Psoas muscle (tissue), 8 donors: ENCODE measurements at places on chromosomes 11 and 22. TPM values are rescaled to one million over a fixed set of nuclear protein-coding genes. Genes with fewer than 3 reads are reported as not detected.

- H3K36me3 ChIP-seq: peaks cover 9% of the 10 kb centered on the region
- H3K27me3 ChIP-seq: no peaks in the 10 kb centered on the region
- no peak overlapping the region for H3K4me3 ChIP-seq
- H3K4me1 ChIP-seq: no peaks in the 10 kb centered on the region
- DNase-seq: no peak
- H3K27ac ChIP-seq: no peak overlapping the region
These were observed 5.5 kb downstream of the CAPN1 start for GRCh38 chr11:65187146-65187675.

GRCh38 chr22:31308181-31308580, 15.9 kb upstream of the PIK3IP1 start:
- no peaks in the 10 kb centered on the region for H3K27me3 ChIP-seq
- no peak for DNase-seq
- no peaks in the 10 kb centered on the region for H3K36me3 ChIP-seq
- H3K4me3 ChIP-seq: no peak overlapping the region
- no peaks in the 10 kb centered on the region for H3K4me1 ChIP-seq

Gene DDIAS
- total RNA-seq: 2.1 TPM

Gene OR10AG1
- total RNA-seq: not detected

Gene ASPHD2
- 0.20 TPM for total RNA-seq

Gene KREMEN1
- 17.5 TPM for total RNA-seq

Gene FZD4
- 158 TPM for total RNA-seq

- H3K27ac ChIP-seq: peak overlapping the region; percentile 68
- peaks cover 39% of the 10 kb centered on the region for H3K4me1 ChIP-seq
- no peaks in the 10 kb centered on the region for H3K27me3 ChIP-seq
- H3K36me3 ChIP-seq: peaks cover 28% of the 10 kb centered on the region
- no peak for DNase-seq
These were observed 17.6 kb upstream of the AMOTL1 start for GRCh38 chr11:94750319-94751217.

GRCh38 chr11:10518123-10518522, 22.9 kb downstream of the RNF141 start:
- H3K27ac ChIP-seq: no peak overlapping the region
- H3K27me3 ChIP-seq: no peaks in the 10 kb centered on the region

DNA sequence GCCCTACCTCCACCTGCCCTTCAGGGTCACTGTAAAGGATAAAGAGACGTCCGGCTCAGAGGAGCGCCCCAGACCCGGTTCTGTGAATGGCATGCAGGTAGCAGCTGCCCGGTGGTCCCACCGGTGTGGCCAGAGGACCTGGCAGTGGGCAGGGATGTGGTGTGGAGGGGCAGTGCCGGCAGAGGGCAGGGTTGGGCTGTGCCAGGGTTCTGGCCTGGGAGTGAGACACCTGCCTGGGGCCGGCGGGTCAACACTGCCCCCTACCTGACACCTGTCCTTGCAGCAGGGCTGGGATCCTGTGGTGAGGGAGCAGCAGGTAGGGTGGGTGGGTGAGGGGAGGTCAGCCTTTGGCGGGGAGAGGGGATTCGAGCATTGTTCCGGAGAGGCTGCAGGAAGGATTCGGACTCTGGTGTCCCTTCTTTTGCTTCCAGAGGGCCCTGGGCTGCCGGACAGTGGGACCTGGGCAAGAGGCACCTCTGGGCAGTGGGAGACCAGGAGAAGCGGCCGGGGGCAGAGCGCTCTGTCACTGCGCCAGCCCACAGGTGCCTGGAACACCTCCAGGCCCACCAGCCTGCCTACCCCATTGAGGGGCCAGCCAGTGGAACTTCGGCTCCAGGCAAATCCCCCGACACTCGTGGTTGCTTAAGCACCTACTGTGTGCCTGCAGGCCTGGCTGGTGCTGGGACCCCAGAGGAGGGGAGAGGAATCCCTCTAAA, 1.6 kb upstream of the PHLDA2 start:
- DNase-seq: peak; percentile 70
- H3K4me1 ChIP-seq: peaks cover 11% of the 10 kb centered on the region

- no peak for DNase-seq
- H3K4me3 ChIP-seq: no peak overlapping the region
- no peaks in the 10 kb centered on the region for H3K27me3 ChIP-seq
- no peak overlapping the region for H3K27ac ChIP-seq
These were observed 19.9 kb downstream of the POU2AF2 start for GRCh38 chr11:111265421-111265820.

DNA sequence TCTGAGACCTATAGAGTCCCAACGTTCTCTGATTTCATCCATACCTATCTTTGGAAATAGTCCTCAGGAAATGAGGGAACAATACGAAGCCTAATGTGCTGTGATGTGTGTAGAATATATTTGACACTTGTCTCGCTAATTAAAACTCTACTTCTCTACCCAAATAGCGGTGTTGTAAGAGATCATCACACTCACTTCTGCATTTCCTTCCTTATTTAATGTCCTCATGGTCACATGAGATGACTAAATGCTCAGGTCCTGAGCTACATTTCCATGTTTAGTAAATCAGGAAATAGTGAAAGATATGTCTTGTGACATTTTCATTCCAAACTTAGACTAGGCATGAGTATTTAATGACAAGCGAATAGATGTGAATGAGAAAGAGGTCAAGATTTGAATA, 112.3 kb downstream of the MAML2 start:
- no peaks in the 10 kb centered on the region for H3K4me1 ChIP-seq
- no peak for DNase-seq
- H3K27me3 ChIP-seq: no peaks in the 10 kb centered on the region
- H3K27ac ChIP-seq: no peak overlapping the region

- no peak for DNase-seq
- H3K4me3 ChIP-seq: no peak overlapping the region
- no peak overlapping the region for H3K27ac ChIP-seq
These were observed 12.9 kb upstream of the CRY2 start for GRCh38 chr11:45834298-45834756.

DNA sequence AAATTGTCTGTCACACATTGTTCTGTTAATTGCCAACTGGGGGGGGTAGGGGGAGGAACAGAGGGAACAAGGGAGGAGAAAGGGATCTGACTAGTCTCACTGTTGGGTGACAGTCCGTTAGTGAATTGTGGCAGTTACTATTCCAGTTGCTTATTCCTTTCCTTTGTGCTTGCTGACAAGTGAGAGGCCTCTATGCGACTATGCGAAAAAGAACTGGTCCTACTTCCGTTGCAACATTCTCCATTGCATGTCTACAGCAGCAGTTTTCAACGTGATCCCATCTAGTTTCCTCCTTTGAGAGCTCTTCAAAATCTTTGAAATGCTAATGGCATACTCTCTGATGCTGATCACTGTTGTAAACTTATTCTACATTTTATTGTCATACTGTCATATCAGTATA, 672.2 kb downstream of the LRRC4C start:
- DNase-seq: no peak
- H3K27me3 ChIP-seq: no peaks in the 10 kb centered on the region
- no peak overlapping the region for H3K4me3 ChIP-seq
- H3K36me3 ChIP-seq: no peaks in the 10 kb centered on the region
- no peaks in the 10 kb centered on the region for H3K4me1 ChIP-seq

GRCh38 chr11:108648528-108648885, 16.4 kb upstream of the DDX10 start:
- H3K27ac ChIP-seq: no peak overlapping the region
- no peak overlapping the region for H3K4me3 ChIP-seq
- DNase-seq: no peak
- H3K4me1 ChIP-seq: peaks cover 3% of the 10 kb centered on the region
- no peaks in the 10 kb centered on the region for H3K36me3 ChIP-seq
- H3K27me3 ChIP-seq: no peaks in the 10 kb centered on the region

Gene CDCA5
- 0.50 TPM for total RNA-seq

Gene LMNTD2
- not detected for total RNA-seq

DNA sequence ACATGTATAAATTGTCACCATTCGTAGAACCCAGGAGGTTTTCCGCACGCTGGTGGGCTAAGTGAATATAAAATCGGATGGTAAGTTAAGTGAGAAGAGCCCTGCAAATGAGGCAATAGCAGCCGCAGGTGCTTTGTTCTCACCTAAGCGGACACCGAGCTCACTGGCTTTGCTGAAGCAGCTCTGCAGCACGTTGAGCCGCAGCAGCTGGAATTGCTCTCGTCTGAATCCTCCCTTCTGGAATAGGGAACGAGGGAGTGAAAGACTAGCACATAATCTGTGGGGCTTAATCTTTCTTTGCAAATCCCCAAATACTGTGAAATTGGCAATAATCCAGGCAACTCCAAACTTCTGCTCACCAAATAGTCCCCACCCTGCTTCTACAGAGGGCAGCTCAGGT, 488.1 kb downstream of the NTM start:
- no peaks in the 10 kb centered on the region for H3K4me1 ChIP-seq
- no peaks in the 10 kb centered on the region for H3K27me3 ChIP-seq
- H3K36me3 ChIP-seq: no peaks in the 10 kb centered on the region

GRCh38 chr11:46426233-46426991, 34.8 kb upstream of the CHRM4 start:
- H3K4me3 ChIP-seq: no peak overlapping the region
- no peak overlapping the region for H3K27ac ChIP-seq
- H3K36me3 ChIP-seq: peaks cover 58% of the 10 kb centered on the region
- DNase-seq: no peak
- no peaks in the 10 kb centered on the region for H3K27me3 ChIP-seq
- no peaks in the 10 kb centered on the region for H3K4me1 ChIP-seq

DNA sequence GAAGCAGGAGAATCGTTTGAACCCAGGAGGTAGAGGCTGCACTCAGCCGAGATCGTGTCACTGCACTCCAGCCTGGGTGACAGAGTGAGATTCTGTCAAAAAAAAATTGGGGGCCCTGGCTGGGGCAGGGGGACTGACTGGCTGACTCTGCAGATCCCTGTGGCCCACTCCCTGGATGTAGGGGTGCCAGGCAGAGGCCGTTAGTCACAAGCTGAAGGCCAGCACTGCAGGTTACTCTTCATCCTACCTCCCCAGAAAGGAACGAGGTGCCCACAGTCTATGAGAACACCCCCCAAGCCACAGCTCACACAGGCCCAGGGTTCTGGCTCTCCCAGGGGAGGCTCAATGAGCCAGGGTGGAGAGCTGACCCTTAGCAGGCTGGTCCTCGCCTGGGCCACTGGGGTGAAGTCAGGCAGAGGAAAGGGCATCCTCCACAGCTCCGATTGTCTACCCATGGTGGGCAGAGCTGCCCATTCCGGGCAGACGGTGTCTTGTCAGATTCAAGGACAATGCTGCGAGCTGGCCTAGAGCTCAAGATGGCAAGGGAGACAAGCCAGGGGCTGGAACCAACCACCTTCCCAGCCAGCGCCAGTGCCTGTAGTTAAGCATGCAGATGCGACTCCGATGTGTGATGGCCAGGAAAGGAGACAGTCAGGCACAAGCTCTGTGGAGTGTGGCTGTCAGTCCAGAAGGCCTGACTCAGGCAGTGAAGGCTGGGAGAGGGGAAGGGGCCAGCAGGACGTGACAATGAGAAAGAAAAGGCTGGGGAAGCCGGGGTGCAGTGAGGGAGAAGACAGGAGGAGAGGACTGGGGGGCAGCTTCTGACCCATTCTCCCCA, 12.4 kb downstream of the C11orf24 start:
- no peak overlapping the region for H3K27ac ChIP-seq
- no peak for DNase-seq
- H3K4me3 ChIP-seq: no peak overlapping the region
- H3K36me3 ChIP-seq: peaks cover 41% of the 10 kb centered on the region

Gene NAALADL1
- 4.8 TPM for total RNA-seq

DNA sequence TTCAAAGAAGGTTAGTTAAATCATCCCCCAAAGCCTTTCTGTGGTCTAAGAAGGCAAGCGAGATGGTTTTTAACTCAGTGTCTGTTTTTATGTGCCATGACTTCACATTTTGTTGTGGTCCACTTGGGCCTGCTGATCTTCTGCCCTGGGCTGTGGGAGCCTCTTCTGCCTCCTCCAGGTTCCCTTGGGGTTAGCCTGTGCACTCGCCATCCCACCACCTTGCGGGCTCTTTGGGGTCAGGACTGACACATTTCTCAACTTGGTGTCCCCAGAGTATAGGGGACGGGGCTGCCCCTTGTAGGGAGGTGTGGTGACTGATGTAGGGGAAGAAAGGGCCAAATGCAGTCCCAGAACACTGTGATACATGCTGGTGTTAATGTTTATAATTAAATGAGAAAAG, 207.0 kb downstream of the TBC1D22A start:
- no peak overlapping the region for H3K4me3 ChIP-seq
- H3K27ac ChIP-seq: no peak overlapping the region
- no peaks in the 10 kb centered on the region for H3K36me3 ChIP-seq
- H3K4me1 ChIP-seq: no peaks in the 10 kb centered on the region

Gene ADAMTS15
- total RNA-seq: 1.5 TPM

GRCh38 chr11:118537409-118537980, 6.5 kb downstream of the TMEM25 start:
- H3K27ac ChIP-seq: no peak overlapping the region
- H3K4me3 ChIP-seq: no peak overlapping the region
- H3K27me3 ChIP-seq: no peaks in the 10 kb centered on the region
- no peaks in the 10 kb centered on the region for H3K36me3 ChIP-seq
- no peaks in the 10 kb centered on the region for H3K4me1 ChIP-seq

Gene ZBTB44
- total RNA-seq: 72.2 TPM
